Dermis microvascular lymphatic vessel endothelial cell (primary cell): ENCODE measurements at places on chromosomes 6 and 20. TPM values are rescaled to one million over a fixed set of nuclear protein-coding genes. Genes with fewer than 3 reads are reported as not detected.

- DNase-seq, result no peak
These were observed 5.6 kb upstream of the KLHL31 start for GRCh38 chr6:53671111-53671510.

DNA sequence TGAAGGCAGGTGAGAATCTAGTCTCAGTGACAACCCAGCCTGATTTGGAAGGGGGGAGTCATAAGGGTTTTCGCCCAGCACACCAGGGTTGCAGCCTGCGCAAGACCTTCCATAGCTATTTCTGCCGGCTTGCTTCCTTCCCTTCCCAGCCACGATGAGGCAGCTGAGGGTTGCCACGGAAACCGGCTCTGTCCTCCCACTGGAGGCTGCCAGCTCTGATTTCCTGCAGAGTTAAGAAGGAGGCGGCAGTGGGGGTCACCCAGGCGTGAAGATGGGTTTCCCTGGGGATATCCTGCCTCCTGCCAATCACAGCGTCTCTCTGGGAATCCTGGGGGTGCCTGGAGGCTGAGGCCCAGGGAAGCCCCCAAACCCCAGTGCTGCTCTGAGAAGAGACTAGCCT, 23.1 kb upstream of the KCNB1 start:
- peak; percentile 26 for DNase-seq

GRCh38 chr20:63058696-63059335, 52.1 kb upstream of the BHLHE23 start:
- no peak for DNase-seq

Gene SLC35B2
- total RNA-seq, result 38.0 and 54.6 TPM in 2 replicates

DNA sequence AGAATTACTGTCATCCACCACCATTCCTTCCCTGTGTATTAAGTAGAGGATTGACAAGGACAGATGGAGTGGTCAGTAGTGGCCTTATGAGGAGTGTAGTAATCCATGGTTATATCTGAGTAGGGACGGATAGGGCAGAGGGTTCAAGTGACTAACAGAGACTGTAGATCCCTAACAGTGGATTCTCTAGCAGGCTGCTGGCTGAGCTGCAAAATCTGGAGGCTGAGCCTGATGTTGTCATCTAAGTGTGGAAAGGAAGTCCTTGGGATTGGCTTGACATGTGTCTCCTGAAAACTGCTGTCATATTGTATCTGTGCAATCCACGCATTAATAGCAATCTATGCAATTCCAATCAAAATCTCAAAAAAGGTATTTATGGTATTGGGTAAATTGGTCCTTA, 94.2 kb downstream of the WASF1 start:
- DNase-seq, result no peak

DNA sequence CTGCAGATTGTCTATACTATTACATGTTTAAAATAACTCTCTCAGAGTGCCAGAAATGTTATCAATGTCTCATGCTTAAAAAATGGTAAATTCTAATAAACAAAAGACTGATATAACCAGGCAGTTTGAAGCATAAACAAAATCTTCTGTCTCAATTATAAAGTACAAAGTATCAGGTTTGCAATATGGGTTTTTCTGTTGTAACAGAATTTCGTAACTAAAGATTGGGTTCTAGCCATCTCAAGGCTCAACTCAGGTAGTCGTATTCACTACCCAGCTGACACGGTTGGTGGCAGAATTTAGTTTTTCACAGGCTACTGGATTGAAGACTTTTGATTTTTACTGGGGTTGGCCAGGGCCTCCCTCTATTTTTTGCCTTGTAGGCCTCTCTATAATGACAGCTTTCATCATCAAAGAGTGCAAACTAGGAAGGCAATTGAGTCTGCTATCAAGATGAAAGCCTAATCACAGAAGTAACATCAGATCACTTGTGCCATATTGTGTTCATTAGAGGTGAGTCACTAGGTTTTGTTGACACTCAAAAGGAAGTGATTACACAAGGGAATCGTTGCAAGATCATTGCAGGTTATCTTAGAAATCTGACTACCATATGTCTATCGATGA, 3.6 kb downstream of the CYP39A1 start:
- DNase-seq, result no peak

GRCh38 chr6:77440206-77440976, 22.9 kb downstream of the HTR1B start:
- no peak for DNase-seq

Gene RAD21L1
- total RNA-seq, result not detected in 2 replicates

GRCh38 chr20:9329355-9330101, 184.9 kb upstream of the LAMP5 start:
- DNase-seq, result no peak

Gene CD93
- 71.6 and 101 TPM in 2 replicates for total RNA-seq

DNA sequence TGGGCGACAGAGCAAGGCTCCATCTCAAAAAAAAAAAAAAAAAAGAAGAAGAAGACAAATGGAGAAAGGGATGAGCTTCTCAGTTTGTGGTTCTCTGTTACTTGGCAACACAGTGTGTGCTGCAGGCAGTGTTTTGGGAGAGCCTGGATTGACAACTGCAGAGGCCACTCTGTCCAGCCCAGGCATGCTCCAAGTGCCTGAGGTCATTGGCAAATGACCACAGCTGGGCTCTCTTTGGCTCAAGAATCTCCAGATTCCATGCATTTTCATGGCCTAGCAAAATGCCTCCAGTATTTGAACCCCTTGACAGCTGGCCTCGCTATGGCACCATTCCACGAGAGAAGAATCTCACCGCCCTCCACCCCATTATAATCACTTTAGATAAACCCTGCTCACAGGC, 126.2 kb downstream of the ANKRD60 start:
- DNase-seq, result no peak

- no peak for DNase-seq
These were observed 65.8 kb upstream of the SNRPB2 start for GRCh38 chr20:16664020-16664419.

- DNase-seq, result no peak
These were observed 205.6 kb downstream of the SYNDIG1 start for GRCh38 chr20:24674921-24675605.

DNA sequence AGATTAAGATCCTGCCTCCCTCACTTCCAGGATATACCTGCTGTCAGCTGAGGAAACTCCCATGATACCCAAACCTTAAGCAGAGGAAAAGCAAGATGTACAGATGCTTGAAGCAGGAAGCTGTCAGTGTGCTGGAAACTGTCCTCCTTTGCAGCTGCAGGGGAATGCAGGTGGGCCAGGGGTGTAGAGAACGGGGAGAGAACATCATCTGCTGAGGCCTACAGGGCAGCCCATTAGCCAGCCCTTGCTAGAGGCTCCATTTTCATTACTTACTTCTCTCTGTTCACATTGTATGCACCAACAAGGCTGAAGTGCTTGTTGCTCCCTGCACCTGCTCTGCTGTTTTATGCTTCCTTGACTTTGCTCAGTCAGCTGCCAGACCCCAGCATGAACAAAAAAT, 119.1 kb downstream of the PRND start:
- DNase-seq, result no peak

- no peak for DNase-seq
These were observed 45.2 kb downstream of the PLCG1 start for GRCh38 chr20:41182296-41183212.
